ENCODE measurements at places on chromosomes 16 and 17.
A peak's percentile ranks its signal among the peaks of the same experiment; 100 is the strongest.

- no peak for DNase-seq
Measured at GRCh38 chr16:75219838-75220237, 1.1 kb downstream of the CTRB1 start.

DNA sequence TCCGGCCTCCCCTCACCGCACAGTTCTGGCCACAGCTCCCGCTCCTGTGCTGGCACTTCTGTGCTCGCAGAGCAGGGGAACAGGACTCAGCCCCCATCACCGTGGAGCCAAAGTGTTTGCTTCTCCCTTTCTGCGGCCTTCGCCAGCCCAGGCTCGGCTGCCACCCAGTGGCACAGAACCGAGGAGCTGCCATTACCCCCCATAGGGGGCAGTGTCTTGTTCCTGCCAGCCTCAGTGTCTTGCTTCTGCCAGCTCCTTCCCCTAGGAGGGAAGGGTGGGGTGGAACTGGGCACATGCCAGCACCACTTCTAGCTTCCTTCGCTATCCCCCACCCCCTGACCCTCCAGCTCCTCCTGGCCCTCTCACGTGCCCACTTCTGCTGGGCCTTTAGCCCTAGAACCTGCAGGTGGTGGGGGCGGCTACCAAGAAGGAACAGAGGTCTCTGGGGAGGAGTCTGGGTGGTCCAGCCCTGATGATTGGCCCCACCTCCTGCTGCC, 645 bp upstream of the ELMO3 start:
- DNase-seq: peak; percentile 40

DNA sequence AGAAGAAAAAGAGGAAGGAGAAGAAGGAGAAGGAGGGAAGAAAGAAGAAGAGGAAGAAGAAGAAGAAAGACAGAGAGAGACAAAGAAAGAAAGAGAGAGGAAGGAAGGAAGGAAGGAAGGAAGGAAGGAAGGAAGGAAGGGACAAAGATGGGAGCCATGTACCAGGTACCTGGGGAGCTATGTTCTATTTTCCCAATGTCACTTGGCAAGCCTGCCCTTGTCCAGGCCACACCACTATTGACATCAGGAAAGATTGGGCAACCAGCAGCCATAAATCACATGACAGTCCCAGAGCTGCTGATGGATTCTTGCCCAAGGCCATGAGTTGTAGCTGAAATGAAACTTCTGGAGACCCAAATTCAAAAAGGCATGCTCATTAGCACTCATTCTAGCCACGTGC, 2.7 kb upstream of the CES1 start:
- peak; percentile 88 for DNase-seq

GRCh38 chr17:60106340-60107059, 27.8 kb upstream of the HEATR6 start:
- no peak for DNase-seq

GRCh38 chr17:14815079-14815478, 450.0 kb downstream of the PMP22 start:
- no peak for DNase-seq

DNA sequence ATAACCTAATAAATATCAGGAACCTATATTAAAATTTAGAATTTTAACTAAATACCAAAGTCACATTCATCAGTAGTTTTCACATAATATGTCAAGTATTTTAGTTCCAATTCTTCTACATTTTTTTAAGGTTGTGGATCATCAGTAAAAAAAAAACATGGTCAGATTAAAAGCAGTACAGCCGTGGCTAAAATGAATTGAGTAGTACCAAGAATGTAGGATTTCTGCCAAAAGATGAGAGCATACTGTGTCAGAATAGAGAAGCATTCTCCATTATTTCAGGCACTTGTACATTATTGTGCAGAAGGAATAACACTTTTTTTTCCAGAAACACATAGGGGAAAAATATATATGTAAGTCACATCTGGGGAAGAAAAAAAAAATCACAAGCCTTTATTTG, 1176.1 kb downstream of the CDH11 start:
- no peak for DNase-seq

- DNase-seq: no peak
Measured at GRCh38 chr17:61081959-61082358, 317.7 kb upstream of the TBX2 start.

- peak; percentile 90 for DNase-seq
Measured at GRCh38 chr17:72955391-72956140, 136.9 kb downstream of the SLC39A11 start.

DNA sequence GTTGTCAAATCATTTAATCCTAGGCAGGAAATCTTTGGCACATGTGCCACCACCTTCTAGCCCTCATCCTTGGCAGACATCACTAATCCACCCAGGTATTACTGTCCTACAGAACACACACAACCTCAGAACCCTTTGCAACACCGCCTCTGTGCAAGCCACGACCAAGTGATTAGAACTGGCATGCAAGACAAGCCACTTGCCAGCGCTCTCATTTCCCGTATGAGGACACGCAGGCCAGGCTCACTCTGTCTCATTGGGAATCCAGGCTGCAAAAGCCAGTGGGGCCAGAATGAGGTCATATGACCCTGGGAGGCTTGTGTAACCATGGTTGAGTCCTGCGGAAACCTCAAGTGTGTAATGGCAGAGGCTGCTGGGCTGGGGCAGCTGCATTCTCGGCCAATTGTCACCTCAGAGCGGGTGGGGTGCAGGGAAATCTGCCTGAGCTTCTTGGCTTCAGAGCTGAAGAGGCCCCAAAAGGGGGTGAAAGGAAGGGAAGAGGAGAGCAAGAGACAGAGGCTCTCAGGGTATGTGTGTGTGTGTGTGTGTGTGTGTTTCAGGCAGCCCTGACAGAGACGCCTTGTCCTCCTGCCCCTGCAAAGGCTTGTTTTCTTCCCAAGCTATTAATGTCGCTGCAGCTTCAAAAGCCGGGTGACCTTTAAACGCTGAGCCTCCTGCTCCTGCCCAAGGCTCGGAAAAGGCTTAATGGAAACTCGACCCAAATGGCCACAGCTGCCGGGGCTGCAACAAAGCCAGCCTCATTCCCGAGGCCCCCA, 43.2 kb upstream of the MRPS23 start:
- DNase-seq: peak; percentile 100

GRCh38 chr17:39107155-39107554, 44.3 kb downstream of the PLXDC1 start:
- DNase-seq: no peak

- DNase-seq: no peak
Measured at GRCh38 chr17:79286440-79286839, 211.8 kb downstream of the ENGASE start.

GRCh38 chr17:74742153-74742515, 5.1 kb downstream of the RAB37 start:
- DNase-seq: peak; percentile 81

GRCh38 chr16:4016005-4016352, 100.3 kb downstream of the ADCY9 start:
- peak; percentile 43 for DNase-seq

DNA sequence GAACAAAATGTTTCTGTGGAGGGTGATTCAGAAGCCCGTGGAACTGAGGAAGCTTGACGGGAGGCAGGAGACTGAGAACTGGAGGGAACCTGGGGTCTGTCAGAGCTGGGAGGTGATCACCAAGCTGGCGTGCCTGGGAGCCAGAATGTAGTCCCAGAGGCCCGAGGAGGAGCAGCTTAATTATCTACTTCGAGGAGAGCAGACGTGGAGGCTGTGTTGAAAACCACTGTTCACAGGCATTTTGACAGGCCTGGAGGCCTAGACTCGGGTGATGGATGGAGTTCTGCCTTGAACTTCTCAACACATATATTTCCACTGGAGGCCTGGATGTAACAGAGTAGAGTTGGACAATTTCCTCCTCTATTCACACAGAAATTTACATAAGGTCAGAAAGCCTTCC, 177.7 kb upstream of the SALL1 start:
- no peak for DNase-seq

- DNase-seq: no peak
Measured at GRCh38 chr17:75552425-75553294, 27.2 kb downstream of the LLGL2 start.

DNA sequence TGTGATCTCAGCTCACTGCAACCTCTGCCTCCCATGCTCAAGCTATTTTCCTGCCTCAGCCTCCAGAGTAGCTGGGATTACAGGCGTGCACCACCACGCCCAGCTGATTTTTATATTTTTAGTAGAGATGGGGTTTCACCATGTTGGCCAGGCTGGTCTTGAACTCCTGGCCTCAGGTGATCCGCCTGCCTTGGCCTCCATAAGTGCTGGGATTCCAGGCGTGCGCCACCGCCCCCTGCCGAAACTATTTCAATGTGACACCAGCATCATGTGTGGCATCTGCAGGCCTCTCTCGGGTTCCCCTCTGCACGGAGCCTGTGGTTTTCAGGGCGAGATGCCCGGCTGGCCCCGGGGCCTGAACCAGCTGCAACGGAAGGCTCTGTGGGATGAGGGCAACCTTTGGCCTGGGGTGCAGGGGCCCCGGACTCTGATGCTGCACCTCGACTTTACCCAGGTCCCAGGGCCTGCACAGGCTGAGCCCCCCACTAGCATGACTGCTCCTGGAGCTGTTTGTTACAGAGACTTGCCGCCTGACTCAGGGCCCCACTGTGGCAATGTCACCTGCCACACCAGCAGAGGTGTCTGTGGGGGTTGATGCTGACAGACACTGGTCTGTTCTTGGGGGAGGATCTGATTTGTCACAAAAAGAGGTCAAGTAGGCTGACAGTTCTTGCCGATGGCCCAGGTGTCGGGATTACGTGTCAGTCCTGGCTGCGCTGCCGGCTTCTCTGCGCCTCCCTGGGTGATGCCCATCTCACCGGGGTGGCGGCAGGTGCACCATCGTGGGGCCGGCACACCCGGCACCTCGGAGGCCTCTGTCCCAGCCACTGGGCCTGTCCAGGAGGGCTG, 8.6 kb upstream of the TEX19 start:
- peak; percentile 78 for DNase-seq

DNA sequence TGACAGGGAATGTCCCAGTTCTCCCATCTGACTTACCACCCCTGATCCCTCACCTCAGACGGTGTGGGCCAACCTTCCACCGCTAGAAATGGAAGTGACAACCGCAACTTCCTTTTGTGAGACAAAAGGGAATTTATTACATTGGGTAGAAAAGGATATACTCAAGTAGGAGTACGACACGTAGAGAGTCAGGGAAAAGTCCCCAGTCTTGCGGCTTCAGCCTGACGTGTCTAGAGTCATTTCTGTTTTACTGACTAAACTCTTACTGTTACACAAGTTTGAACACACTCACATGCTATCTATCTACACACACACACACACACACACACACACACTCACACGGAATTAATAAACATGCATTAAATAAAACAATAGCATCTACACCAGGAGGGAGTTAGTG, 178.9 kb downstream of the COPRS start:
- DNase-seq: peak; percentile 82

DNA sequence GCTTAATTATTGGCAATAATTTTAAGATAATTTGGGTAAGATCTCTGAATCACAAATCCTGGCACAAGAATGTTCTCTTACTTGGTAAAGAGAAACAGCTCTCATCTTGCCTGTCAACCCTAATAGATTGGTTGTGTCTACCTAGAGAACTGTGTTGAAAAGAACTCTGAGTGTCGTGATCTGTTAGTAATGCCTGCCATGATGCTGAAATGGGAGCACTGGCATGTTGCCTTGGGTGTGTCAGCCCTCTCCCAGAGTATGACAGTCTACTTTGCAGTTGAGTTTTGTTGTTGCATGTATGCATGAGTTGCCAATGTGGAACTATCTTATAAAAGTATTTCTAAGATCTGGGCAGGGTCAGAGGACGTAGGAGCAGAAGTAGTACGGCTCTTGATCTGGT, 221.4 kb downstream of the MAF start:
- no peak for DNase-seq

GRCh38 chr17:2631211-2631610, 37.8 kb downstream of the PAFAH1B1 start:
- no peak for DNase-seq

DNA sequence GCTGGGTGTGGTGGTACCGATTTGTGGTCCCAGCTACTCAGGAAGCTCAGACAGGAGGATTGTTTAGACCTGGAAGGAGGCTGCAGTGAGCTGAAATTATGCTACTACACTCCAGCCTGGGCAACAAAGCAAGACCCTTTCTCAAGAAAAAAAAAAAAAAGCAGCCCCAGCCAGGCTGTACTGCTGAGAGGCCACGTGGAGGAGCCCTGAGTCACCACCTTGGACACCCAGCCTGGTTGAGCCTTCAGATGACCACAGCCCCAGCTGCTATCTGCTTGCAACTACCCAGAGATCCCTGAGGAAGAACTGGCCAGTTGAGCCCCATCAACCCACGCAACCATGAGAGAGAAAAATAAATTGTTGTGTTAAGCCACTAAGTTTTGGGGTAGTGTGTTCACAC, 23.6 kb upstream of the GPRC5C start:
- peak; percentile 63 for DNase-seq

DNA sequence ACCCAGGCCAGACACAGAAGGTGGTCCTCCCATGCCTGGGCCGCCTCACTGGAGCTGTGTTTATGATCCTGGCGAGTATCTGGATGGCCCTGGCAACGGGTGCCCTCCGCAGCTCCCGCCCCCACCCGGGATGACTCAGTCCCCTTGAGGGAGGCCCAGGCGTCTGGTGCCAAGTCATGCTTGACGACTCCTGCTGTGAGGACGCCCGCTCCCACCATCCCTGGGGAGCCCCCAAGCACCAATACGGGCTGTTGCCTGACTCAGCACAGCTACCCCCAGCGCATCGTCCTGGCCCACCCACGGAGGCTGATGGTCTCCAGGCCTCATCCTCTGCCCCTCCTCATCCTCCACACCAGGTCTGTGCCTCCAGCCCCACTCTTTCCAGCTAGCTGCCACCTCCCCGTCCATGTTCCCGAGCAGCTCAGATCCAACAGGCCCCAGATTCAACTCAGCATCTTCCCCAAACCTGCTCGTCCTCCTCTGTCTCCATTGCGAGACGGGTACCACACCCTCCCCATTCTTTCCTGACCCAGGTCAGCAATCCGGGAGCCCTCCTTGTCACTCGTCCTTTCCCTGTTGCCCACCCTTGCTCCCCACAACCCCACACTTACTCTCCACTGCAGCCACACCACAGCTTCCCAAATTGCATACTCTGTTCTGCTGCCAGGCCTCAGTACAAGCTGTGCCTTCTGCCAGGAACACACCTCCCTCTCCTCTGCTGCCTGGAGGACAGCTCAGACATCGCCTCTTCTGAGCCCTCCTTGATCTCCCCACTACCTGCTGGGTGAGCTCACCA, 2.6 kb downstream of the CAMKK1 start:
- no peak for DNase-seq

DNA sequence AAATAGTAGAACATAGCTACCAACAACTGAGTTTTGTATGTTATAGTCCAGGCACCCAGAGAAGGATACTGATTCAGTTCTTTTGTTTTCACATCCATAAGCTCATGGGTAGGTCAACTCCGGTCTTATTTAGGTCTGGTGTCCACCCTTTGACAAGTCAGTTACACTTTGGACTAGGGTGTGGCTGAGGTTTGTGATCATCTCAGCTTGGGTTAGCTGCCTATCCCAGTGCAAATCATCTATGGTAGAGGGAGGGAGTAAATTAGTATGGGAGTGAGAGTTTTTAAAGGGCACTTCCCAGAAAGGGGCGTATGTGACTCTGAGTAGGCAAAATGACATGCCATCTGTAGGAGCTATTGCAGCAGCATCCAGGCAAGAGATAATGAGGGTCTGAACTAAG, 66.1 kb downstream of the TANC2 start:
- no peak for DNase-seq
